Tibial nerve (tissue), 4 donors: ENCODE measurements at places on chromosomes 6 and 20.

GRCh38 chr20:47362361-47363219 lies 6.1 kb upstream of the ZMYND8 start:
- DNase-seq = no peak

DNA sequence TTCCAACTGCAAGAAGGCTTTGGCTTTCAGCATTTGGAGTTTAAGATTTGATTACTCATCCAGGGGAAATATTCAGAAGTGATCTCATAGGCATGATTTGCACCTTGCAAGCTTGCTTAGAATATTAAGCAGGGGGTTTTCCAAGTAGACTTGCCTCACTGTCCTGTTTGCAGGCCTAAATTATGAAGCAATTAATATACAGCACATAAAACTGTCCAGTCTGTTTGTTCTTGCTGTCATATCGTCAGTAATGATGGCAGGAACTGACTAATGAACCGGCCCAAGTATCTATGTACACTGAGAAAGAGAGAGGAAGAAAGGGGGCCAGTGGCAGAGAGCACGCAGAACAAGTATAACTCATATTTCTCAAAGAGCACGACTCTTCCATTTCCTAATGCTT lies 212.5 kb upstream of the SUPT3H start:
- no peak for DNase-seq

GRCh38 chr6:43119482-43119881 lies 43.4 kb downstream of the PTK7 start:
- DNase-seq = no peak

GRCh38 chr6:71309656-71310055 lies 21.0 kb downstream of the OGFRL1 start:
- DNase-seq = no peak

GRCh38 chr6:2938632-2939083 lies 32.7 kb downstream of the SERPINB6 start:
- DNase-seq = no peak
